ENCODE measurements at places on chromosomes 7 and 10.
A peak's percentile ranks its signal among the peaks of the same experiment; 100 is the strongest.

GRCh38 chr10:61181832-61182231, 237.8 kb upstream of the RHOBTB1 start:
- DNase-seq: no peak

DNA sequence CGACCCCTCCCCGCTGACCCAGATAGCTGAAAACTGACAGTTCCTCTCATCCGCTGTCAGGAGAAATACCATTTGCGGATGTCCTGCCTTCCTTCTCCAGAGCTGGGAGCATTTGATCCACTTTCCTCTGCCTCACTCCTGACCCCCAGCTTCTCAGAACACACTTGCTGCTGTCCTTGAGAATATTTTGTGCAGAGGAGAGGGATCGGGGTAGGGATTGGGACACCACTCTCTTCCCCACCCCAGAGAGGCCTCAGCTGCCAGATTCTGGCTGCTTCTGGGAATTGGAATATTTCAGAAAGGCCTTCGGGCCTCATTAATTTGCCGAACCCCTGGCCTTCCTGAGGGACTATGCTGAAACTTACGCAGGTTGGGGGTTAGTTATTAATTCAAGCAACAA, 97.0 kb downstream of the C10orf105 start:
- no peak for DNase-seq

DNA sequence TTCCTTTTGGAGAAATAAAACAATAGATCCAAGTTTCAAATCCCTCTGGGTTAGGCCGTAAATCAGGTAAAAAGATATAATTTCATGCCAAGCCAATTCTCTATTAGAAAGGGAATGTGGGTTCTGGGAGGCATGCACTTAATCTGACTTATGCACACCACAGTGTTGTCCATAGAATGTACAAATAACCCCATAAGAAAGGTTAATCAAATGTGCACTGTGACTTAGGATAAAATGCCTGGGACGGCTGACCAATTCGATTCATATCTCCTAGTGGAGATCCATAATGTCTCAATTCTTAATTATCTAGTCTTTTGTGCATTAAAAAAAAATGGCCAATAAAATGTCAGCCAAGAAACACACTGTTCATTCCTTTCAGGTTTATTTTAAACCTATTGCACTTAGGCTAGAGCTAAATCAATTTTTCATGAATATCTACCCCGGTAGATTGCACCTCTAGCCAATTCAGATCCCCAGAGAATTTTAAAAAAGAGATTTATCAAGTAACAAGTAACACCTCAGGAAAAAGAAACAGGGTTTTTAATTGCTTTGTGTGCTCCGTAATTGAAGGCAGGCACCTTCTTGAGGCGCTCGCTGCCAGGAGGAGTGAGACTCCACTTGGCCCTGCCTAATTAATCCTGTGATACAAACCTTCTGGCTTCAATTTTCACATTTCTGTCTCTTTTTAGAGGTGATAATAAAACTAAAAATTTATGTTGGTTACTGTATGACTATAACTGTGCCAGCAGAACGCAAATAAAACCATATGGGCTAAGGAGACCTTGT, 265.1 kb downstream of the ETV1 start:
- no peak for DNase-seq

- DNase-seq: peak; percentile 24
Measured at GRCh38 chr7:94507462-94507861, 2.1 kb upstream of the CASD1 start.

DNA sequence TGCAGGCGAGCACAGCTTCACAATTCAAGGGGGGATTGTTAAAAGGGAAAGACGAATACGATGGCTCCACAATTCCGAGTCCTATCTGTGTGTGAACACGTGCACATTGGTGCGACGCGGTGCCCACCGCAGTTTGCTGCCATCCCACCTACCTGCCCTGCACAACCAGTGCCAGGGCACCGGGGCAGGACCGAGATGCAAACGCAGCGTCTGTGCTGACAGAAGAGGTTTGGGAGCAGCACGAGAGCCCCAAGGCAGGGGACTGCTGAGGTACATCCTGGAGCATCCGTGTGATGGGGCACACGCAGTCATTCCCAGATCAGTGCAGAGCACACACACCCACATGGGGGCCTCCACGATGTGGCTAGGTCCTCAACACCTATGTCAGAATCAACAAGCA, 221.3 kb downstream of the DNAJB6 start:
- DNase-seq: no peak

- DNase-seq: no peak
Measured at GRCh38 chr10:126997801-126998590, 92.8 kb downstream of the DOCK1 start.

GRCh38 chr7:155477476-155477875, 19.5 kb downstream of the EN2 start:
- DNase-seq: no peak

DNA sequence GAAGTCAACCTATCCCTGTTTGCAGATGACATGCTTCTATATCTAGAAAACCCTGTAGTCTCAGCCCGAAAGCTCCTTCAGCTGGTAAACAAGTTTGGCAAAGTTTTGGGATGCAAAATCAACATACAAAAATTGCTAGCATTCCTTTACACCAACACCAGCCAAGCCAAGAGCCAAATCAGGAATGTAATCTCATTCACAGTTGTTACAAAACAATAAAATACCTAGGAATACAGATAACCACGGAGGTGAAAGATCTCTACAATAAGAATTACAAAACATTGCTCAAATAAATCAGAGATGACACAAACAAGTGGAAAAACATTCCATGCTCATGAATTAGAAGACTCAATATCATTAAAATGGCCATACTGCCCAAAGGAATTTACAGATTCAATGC, 50.4 kb upstream of the ZNF365 start:
- DNase-seq: no peak

- DNase-seq: no peak
Measured at GRCh38 chr10:10794791-10795191, 222.9 kb upstream of the CELF2 start.

DNA sequence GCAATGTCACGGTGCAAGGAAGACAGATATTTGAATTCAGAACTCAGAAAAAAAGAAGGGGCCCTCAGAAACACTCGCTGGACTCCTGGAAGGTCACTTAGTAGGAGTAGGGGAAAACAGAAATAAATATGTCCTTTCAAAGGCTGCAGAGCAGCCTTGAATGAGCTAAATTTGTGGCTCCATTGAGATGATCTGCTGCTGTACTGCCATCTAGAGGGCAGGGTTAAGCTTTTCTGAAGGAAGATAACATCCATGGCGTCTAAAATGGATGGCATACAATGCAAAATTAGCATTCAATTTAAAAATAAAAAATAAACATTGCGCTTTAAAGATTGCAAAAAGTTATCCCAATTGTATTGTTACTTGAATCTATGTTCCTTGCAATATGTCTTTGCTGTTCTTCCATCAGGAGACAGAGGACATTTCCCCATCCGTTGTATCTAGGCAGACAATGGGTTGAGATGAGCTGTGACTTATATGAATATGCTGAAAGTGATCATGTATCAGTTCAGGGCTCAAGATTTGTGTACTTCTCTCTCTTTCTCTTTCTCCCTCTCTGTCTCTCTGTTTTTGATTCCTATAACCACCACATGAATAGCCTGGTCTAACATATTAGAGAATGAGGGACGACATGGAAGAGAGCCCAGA, 642.2 kb downstream of the SH2D4B start:
- DNase-seq: no peak

Data from NCI-H2029 (cell line).